H1 (cell line): ENCODE measurements at places on chromosomes 1 and 21.

- H3K36me3 ChIP-seq: no peaks in the 10 kb centered on the region
- no peak overlapping the region for H3K4me3 ChIP-seq
- peaks cover 5% of the 10 kb centered on the region; the same call in 1 of the 2 replicates for H3K4me1 ChIP-seq
- no peaks in the 10 kb centered on the region for H3K27me3 ChIP-seq
Measured at GRCh38 chr1:85149805-85150204, 51.0 kb downstream of the SYDE2 start.

DNA sequence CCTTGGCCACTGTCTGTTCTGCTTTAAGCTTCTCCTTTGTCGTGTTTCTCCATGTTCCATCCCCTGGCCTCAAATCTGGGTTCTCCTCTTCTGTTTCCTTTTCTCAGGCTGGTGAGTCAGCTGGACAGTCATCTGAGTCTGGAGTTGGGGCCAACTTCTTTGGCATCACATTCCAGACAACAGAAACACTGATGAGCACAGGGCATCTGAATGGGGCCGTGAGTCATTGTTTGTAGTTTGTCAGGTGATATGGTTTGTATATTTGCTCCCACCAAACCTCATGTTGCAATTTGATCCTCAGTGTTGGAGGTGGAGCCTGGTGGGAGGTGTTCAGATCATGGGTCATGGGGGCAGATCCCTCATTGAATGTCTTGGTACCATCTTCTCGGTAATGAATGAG is 14.3 kb upstream of the OLIG2 start:
- no peak overlapping the region for H3K4me3 ChIP-seq
- no peak for DNase-seq
- H3K4me1 ChIP-seq: no peaks in the 10 kb centered on the region
- H3K27me3 ChIP-seq: no peaks in the 10 kb centered on the region
- no peaks in the 10 kb centered on the region for H3K36me3 ChIP-seq
- H3K27ac ChIP-seq: no peak overlapping the region

DNA sequence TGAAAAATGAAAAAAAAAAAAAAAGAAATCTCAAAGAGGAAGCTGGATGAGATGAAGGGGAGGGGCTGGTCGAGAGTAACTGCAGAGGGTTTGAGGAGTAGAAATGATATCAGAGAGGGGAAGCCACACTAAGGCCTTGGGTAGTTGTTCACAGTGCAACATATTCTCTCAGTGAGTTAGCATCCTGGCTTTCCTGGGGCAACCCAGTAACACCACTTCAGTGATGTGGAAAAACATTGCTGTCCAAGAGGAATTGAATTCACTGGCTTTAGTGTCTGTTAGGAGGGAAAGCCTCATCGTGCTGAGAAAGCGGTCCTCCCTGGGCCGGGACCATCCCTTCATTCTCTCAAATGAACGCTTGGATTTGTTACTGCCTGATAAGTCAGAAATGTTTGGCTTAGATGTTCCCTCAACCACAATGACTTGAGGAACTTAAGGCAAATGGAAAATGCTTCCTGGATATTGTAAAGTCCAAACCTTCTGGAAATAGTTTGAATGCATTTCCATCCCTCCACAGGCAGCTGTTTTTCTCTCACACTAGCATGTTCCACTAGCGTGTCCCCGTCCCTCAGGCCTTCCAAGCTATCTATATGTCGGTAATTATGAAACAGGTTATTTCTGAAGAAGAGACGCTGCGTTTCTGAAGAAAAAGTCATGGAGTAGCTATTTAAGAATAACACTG is 12.2 kb downstream of the TGFB2 start:
- H3K4me3 ChIP-seq: no peak overlapping the region
- no peaks in the 10 kb centered on the region for H3K36me3 ChIP-seq
- peaks cover 2% of the 10 kb centered on the region; the same call in 1 of the 2 replicates for H3K4me1 ChIP-seq
- no peak for DNase-seq

GRCh38 chr1:46522969-46523320 is 28.5 kb downstream of the KNCN start:
- no peak overlapping the region for H3K27ac ChIP-seq
- H3K4me3 ChIP-seq: no peak overlapping the region
- H3K4me1 ChIP-seq: peaks cover 23% of the 10 kb centered on the region
- no peaks in the 10 kb centered on the region for H3K36me3 ChIP-seq

DNA sequence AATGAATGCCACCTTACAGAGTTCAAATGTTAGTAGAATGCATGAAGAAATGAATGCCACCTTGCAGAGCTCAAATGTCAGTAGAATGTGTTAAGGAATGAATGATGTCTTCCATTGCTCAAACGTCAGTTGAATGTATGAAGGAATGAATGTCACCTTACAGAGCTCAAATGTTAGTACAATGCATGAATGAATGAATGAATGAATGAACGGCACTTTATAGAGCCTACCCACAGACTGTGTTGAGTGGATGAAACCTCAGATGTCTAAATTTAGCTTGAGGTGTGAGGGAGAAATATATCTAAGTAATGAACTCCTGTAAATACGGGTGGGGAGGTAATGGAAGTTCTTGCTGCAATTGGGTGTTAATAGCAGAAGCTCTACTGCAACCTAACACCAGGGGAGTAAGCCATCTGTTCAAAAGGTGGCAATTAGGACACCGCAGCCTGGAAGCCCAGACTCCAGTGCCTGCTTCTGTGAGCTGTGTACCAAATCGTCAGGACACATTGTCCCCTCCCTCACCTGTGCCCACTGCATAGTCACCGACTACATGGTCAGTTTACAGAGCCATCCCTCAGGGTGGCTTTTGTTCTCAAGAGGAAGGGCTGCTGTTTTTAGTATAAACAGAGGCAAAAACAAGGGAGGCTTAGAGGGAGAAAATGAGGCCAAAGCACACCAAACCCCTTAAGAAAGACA is 26.7 kb downstream of the SUSD4 start:
- no peaks in the 10 kb centered on the region for H3K4me1 ChIP-seq
- H3K4me3 ChIP-seq: no peak overlapping the region
- H3K27me3 ChIP-seq: no peaks in the 10 kb centered on the region
- no peak overlapping the region for H3K27ac ChIP-seq
- no peak for DNase-seq
- no peaks in the 10 kb centered on the region for H3K36me3 ChIP-seq

- no peak overlapping the region; the same call in 1 of the 2 replicates for H3K27ac ChIP-seq
- peaks cover 2% of the 10 kb centered on the region; the same call in 1 of the 2 replicates for H3K4me1 ChIP-seq
- H3K27me3 ChIP-seq: peaks cover 1% of the 10 kb centered on the region
- peak; percentile 97 for DNase-seq
- no peak overlapping the region for H3K4me3 ChIP-seq
- H3K36me3 ChIP-seq: no peaks in the 10 kb centered on the region
Measured at GRCh38 chr21:41777951-41778815, 11.3 kb upstream of the RIPK4 start.

DNA sequence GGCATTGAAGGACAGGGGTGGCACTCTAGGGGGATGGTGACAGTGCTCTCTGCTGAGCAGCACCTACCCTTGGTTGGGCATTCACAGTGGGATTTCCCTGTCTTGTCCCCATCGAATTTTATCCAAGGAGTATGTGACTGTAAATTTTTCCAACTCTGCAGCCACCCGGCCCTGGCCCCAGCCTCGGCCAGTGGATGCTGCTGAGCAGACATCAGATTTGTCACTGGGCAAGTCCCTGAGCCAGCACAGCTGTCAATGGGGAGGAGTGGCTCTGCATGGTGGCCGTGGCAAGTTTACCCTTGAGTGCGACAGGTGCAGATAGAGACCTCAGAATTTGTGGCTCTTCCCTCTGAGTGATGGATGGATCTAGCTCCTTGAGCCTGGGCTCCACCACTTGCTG is 240.2 kb upstream of the CSF3R start:
- H3K4me1 ChIP-seq: no peaks in the 10 kb centered on the region
- DNase-seq: no peak
- no peaks in the 10 kb centered on the region for H3K27me3 ChIP-seq
- no peak overlapping the region for H3K4me3 ChIP-seq

- H3K36me3 ChIP-seq: no peaks in the 10 kb centered on the region
- H3K27me3 ChIP-seq: peaks cover 23% of the 10 kb centered on the region
- DNase-seq: peak; percentile 79
- no peak overlapping the region for H3K4me3 ChIP-seq
- no peaks in the 10 kb centered on the region for H3K4me1 ChIP-seq
Measured at GRCh38 chr1:155086856-155087535, 8.4 kb downstream of the EFNA3 start.

DNA sequence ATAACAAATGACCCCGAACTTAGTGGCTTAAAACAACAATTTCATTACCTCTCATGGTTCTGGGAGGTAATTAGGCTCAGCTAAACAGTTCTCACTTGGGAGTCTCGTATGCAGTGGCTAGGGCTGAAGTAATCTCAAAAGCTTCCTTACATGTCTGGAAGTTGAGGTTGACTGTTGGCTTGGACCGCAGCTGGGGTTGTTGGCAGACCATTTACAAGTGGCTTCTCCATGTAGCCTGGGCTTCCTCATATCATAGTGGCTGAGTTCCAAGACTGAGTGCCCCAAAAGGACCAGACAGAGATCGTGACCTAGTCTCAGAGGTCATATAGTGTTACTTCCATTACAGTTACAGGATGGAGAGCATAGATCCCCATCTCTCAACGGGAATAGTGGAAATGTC is 2.4 kb upstream of the POGZ start:
- H3K36me3 ChIP-seq: no peaks in the 10 kb centered on the region
- H3K27me3 ChIP-seq: no peaks in the 10 kb centered on the region; the same call in 1 of the 2 replicates
- DNase-seq: no peak
- H3K27ac ChIP-seq: no peak overlapping the region
- no peak overlapping the region for H3K4me3 ChIP-seq
- H3K4me1 ChIP-seq: peaks cover 2% of the 10 kb centered on the region

GRCh38 chr1:95115708-95116137 is 1.4 kb upstream of the TLCD4 start:
- no peak for DNase-seq
- H3K27me3 ChIP-seq: no peaks in the 10 kb centered on the region
- no peaks in the 10 kb centered on the region for H3K36me3 ChIP-seq
- no peaks in the 10 kb centered on the region for H3K4me1 ChIP-seq

GRCh38 chr1:9292361-9293240 is at the start of gene SPSB1:
Gene SPSB1 (plus strand): TSS chr1:9292894. CDS start chr1:9355892, 62,998 bp downstream.
- DNase-seq: no peak
- peaks cover 3% of the 10 kb centered on the region; the same call in 1 of the 2 replicates for H3K4me1 ChIP-seq
- peak within 1 kb of the TSS; percentile 61 for H3K4me3 ChIP-seq
- H3K27ac ChIP-seq: no peak within 1 kb of the TSS
- H3K36me3 ChIP-seq: no peaks in the 10 kb centered on the region
- H3K27me3 ChIP-seq: peaks cover 18% of the 10 kb centered on the region

DNA sequence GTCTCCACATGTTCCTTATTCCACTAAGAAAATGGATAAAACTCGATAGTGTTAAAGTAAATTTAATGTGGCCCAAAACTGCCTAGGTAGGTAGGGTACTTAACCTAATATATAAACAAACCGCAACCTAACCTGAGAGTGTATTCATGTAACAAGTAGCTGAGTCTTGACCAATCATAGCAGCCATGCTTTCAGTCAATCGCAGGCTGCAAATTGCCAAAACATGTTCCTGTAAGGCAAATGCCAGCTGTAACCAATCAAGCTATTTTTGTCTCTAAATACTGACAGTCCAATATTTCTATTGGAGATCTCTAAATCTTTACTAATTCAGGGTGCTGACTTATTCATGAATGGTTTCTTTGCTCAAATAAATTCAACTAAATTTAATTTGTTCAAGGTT is 3.1 kb upstream of the HMGCS2 start:
- no peak overlapping the region for H3K4me3 ChIP-seq
- H3K4me1 ChIP-seq: 0 out of 2 replicates have a peak, but pooled peaks cover 5% of the 10 kb centered on the region

GRCh38 chr1:60102267-60103061 is 28.9 kb upstream of the C1orf87 start:
- no peak overlapping the region for H3K4me3 ChIP-seq
- no peaks in the 10 kb centered on the region for H3K4me1 ChIP-seq
- no peaks in the 10 kb centered on the region for H3K36me3 ChIP-seq

GRCh38 chr1:41498391-41498790 is 13.9 kb upstream of the EDN2 start:
- no peaks in the 10 kb centered on the region for H3K36me3 ChIP-seq
- no peak for DNase-seq
- no peak overlapping the region for H3K4me3 ChIP-seq
- no peak overlapping the region for H3K27ac ChIP-seq
- H3K27me3 ChIP-seq: peaks cover 13% of the 10 kb centered on the region; the same call in 1 of the 2 replicates

DNA sequence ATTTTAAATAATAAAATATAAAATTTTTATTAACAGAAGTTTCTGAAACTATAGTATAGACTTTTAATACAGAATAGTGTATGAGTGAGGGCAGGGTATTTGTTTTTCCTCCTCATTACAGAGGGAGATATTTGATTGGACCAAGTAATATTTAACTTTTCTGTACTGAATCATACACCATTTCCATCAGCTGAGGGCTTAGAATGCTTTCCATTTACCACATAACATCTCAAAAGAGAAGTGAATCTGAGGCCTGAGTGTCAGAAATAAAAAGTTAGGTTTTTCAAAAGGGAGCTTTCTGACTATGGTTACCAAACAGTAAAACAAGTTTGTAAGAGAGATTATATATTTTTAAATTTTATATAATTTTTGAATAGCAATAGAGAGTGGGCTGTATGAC is 29.5 kb downstream of the TLCD4 start:
- H3K27me3 ChIP-seq: no peaks in the 10 kb centered on the region
- H3K36me3 ChIP-seq: no peaks in the 10 kb centered on the region
- DNase-seq: no peak
- H3K4me1 ChIP-seq: no peaks in the 10 kb centered on the region

- H3K36me3 ChIP-seq: no peaks in the 10 kb centered on the region
- H3K27me3 ChIP-seq: no peaks in the 10 kb centered on the region
- H3K4me3 ChIP-seq: no peak overlapping the region
- DNase-seq: no peak
- no peak overlapping the region; the same call in 1 of the 2 replicates for H3K27ac ChIP-seq
Measured at GRCh38 chr1:201495551-201496295, 11.2 kb downstream of the CSRP1 start.

DNA sequence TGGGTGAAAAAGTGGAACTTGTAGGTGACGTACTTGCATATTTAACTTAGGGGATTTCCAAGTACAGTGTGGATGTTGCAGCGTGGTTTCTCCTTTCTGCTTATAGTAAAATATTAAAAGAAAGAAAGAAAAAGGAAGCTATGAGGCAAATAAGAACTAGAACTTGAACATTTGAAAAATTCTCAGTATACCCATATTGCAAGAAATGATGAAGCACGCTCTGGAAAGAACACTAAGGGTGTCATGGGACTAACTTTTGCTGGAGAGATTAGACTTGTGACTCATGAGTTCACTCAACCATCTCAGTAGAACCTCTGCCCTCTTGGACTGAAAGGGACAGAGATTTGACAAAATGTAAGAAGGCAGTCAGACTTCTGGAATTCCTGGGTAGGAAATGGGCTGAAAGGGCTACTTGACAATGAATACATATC is 704.5 kb upstream of the ADGRL4 start:
- H3K4me1 ChIP-seq: no peaks in the 10 kb centered on the region
- DNase-seq: no peak
- no peaks in the 10 kb centered on the region for H3K36me3 ChIP-seq
- H3K27me3 ChIP-seq: no peaks in the 10 kb centered on the region

- no peaks in the 10 kb centered on the region for H3K27me3 ChIP-seq
- H3K27ac ChIP-seq: no peak overlapping the region
- no peak overlapping the region for H3K4me3 ChIP-seq
- no peaks in the 10 kb centered on the region for H3K4me1 ChIP-seq
- no peak for DNase-seq
Measured at GRCh38 chr1:184945678-184946412, 28.5 kb downstream of the NIBAN1 start.
